ENCODE measurements at places on chromosomes 6 and 20.

DNA sequence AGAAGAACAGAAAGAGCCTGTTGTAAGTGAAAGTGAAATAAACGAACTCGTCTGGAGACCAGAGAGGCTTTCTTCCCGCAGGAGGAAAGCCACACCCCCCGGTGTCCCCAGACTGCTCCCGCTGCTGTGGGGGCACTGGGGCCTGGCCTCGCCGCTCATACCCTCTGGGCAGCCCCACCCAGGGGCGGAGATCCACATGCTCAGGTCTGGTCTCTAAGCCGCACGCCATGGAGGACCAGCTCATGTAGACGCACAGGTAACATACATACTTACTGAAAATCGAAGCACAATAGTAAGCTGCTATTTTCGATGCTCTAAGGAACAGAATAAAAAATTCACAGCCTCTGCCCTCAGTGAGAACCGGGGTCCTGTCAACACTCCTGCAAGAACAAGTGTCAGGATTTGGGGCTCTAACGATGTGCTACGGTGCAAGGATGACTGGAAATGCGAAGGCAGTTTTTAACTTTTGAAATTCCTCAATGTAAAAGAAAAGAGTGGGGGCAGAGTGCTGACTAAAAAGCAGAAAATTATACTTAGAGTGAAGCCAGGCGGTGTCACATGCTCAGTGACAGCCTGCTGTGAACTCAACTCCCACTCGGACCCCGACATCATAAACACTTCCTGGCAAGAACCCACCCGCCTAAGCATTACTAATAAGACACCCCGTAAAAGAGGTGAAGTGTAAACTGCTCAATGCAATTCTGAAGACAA lies 110.5 kb downstream of the IRF4 start:
- DNase-seq, result no peak

DNA sequence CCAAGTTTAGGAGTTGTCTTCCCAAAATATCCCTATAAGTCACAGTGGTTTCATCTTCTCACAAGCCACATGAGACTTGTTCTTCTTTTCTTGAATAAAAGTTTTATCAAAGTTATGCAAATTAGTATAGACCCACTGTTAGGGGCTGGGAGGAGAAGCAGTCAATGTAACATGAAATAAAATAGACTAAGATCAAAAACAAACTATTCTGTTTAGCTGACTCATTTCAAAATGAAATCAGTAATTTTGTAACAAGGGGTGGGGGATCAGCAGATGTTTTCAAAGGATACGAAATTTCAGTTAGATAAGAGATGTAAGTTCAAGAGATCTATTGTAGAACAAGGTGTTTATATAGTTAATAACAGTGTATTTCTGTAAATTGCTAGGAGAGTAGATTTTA lies 339.6 kb upstream of the PRDM1 start:
- DNase-seq, result no peak

DNA sequence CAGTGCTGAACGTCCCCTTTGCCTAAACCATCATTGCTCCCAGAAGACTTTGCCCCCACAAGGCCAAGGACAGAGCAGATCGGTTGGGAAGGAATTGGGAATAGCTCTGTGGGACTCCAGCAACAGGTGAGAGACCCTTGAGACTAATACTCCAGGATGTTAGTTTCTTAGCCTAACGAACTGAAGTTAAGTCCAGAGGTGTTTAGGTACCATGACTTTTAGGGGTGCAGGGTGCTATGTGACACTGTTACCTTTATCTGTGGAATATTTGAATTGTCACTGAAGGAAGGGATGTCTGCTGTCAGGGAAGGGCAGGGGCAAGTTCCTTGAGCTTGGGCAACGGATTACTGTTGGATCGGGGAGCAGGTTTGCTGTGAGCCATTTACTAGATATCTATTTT lies 1.9 kb downstream of the BLCAP start:
- no peak for DNase-seq

DNA sequence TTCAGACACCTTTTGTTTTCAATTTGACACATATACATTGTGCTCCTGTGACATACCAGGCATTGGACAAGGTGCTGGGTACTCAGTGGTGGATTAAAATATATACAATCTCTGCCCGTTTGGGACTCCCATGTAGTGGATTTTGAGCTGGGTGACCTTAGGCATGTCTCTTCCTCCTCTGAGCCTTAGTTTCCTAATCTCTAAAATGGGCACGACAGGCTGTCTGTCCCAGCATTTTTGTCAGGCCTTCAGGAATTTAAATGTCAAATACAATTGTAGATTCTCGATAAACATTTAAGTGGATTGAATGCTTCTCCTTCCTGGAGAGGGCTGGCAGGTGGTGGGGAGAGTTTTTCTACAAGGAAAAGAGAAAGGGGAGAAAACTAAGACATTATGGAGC lies 22.6 kb downstream of the CDH22 start:
- no peak for DNase-seq

GRCh38 chr20:57553376-57554018 lies 7.4 kb upstream of the PCK1 start:
- peak; percentile 70 for DNase-seq

GRCh38 chr20:53981130-53981529 lies 89.3 kb downstream of the BCAS1 start:
- no peak for DNase-seq

- DNase-seq, result no peak
These were observed 33.2 kb upstream of the SNX9 start for GRCh38 chr6:157789861-157790260.

DNA sequence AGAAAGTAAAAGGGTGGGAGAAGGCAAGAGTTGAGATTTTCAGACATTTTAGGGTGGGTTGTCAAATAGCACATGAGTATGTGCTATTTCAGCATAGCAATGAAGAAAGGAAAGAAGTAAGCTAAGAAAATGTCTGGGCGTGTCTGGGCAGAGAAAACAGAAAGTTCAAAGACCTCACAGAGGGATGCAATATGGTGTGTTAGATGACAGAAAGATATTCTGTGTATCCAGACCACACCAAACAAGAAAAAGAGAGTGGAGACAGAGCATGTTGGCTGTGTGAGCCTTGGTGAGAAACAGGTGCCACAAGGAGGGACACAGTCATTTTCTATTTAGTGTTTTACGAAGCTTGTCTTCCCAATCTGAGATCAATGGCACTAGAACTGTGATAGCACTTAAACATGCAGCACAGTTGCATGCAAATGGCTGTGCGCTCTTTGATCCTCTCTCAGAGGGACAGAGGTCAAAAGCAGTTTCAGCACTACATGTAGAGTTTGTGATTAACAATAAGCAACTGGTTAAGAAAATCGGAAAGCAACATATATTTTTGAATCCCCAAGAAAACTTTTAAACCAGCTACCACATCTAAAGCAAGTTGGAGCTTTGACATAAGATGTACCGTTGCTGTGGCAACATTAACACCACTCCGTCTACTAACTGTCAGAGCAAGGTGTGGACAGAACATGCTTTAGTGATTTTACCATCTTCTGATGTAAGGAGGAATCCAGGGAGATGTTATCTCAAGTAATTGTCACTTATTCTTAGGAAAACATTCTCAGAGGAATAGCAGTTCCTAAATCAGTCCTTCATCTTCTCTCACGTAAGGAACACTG lies 515.5 kb upstream of the NOX3 start:
- no peak for DNase-seq

DNA sequence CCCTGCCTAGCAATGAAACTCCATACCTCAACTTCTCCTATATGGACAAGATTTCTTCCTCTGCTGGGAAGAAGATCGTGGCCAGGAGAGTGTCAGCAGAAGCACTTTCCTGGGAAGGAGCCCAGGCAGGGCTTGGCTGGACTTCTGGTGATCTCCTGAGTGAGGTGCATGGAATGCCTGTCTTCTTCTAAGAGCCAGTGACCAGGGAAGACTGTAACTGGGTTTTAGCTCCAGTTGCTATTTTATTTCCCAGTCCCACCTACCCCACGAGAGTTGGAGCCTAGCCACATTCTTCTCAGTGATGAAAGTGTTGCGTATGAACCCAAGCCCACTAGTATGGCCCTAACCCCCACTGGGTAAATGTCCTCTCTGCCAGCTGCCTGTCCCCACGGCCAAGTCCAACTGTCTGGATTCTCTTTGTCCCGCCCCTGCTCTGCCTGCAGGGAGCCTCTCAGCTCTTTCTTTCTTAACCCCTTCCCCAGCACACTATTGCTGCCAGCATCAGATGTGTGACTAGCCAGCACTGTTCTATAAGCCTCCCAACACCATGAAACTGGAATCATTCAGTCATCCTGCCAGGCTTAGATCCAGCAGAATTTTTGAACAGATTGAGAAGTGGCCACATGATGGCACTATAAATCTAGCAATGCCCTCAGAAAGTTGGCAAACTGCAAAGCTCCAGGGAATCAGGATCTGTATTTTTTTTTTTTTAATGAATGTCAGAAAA lies 69.8 kb upstream of the FAM184A start:
- DNase-seq, result peak; percentile 64

DNA sequence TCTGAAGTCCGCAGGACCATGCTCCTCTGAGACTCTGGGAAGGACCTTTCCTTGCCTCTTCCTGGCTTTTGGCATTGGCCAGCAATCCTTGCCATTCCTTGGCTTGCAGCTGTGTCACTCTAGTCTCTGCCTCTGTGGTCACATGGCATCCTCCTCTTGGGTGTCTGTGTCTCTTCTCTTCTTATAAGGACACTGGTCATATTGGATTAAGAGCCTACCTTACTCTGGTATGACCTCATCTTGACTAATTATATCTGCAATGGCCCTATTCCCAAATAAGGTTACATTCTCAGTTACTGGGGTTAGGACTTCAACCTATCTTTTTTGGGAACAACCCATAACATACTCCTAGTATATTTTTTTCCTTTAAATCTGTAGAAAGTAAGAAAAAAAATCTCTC lies 49.9 kb upstream of the GTSF1L start:
- no peak for DNase-seq

GRCh38 chr6:4647414-4648365 lies 128.5 kb upstream of the CDYL start:
- peak; percentile 44 for DNase-seq

GRCh38 chr6:10882657-10883171 lies 873 bp upstream of the GCM2 start:
- DNase-seq, result no peak

DNA sequence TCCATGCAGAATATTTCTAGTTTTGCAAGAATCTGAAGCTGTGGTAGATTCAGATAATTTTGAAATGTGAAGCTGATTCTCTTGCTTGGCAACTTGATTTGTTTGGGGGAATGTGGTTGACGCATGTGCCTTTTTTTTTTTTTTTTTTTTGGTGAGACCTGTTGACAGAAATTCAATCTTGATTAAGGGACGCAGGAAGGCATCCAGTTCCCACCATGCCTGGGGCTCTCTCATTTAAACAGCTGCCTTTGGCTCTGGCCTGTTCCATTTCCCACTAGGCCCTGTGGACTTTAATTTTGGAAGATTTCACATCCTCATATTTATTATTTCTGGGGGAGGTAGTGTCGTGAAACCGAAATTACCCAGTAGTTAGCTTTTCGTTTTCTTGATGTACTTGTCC lies 8.6 kb downstream of the TPX2 start:
- DNase-seq, result no peak

All from NCI-H748 treated with DMSO at 0.1 percent for 48 hours (cell line).